ENCODE measurements at places on chromosomes 7 and 10.

GRCh38 chr10:77867124-77867719 is 59.3 kb downstream of the DLG5 start:
- no peak for DNase-seq

GRCh38 chr7:151484971-151485707 is 34.6 kb downstream of the RHEB start:
- no peak for DNase-seq

- DNase-seq, result no peak
Measured at GRCh38 chr7:147723536-147723935, 867.0 kb upstream of the C7orf33 start.

- no peak for DNase-seq
Measured at GRCh38 chr7:17070231-17070708, 188.5 kb upstream of the AGR3 start.

- no peak for DNase-seq
Measured at GRCh38 chr10:59127991-59128390, 48.5 kb upstream of the PHYHIPL start.

All from CD8-positive, alpha-beta T cell (primary cell).